ENCODE measurements at places on chromosomes 13 and 19.

DNA sequence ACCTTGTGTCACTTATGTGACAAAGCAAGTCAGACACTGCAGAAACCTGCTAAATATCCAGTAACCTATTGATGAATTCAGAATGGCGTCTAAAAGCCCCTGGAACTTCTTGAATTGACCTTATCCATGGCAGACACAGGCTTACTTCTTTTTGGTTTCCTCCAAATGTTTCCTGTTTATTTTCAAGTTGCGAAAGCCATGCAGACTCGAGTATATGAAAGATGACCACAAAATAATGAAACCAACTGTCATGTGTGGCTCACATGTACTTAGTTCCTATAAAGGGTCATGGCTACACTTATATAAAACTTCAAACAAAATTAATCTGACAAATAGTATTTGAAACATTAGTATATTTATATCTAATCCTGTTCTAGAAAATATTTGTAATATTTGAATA, 113.1 kb upstream of the FNDC3A start:
- no peak for DNase-seq

DNA sequence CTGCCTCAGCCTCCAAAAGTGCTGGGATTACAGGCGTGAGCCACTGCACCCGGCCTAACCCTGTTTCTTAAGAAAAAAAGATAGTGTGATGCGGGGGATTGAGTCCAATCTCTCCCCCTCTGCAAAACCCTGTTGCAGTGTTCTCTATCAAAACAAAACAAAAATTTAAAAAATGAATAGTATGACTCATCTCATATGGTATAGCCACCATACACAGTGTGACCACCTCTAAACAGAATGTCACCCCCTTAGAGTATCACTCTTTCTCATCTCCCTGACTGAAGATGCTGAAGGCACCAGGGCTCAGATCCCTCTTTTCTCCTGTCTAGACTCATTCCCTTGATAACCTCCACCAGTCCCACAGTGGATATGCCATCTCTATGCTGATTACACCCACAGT, 6.8 kb upstream of the ERF start:
- DNase-seq = no peak

GRCh38 chr13:39968646-39969475, 313.4 kb downstream of the COG6 start:
- DNase-seq = no peak

DNA sequence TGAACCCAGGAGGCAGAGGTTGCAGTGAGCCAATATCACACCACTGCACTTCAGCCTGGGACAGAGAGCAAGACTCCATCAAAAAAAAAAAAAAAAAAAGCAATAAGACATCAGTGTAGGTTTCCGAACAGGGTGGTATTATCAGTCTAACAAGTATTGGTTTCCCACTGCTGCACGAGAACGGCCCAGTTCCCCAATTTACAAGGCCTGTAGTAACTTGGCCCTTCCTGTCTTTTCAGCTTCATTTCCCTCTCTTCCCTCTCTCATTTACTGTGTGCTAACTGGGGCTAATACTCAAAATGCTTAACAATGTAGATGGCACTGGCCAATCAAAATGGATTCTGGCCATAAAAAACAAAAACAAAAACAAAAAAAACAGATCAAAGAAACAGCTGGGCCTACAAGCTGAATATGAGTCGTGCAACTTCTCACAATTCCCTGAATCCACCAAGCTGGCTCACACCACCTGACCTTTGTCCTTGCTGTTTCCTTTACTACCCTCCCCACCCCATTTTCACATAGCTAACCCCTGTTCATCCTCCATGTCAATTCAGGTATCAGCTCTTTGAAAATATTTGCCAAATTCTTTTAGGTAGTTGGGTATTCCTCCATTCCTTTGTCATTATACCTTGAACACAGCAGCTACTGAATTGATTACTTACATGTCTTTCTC, 2.4 kb downstream of the TEX101 start:
- DNase-seq = no peak

DNA sequence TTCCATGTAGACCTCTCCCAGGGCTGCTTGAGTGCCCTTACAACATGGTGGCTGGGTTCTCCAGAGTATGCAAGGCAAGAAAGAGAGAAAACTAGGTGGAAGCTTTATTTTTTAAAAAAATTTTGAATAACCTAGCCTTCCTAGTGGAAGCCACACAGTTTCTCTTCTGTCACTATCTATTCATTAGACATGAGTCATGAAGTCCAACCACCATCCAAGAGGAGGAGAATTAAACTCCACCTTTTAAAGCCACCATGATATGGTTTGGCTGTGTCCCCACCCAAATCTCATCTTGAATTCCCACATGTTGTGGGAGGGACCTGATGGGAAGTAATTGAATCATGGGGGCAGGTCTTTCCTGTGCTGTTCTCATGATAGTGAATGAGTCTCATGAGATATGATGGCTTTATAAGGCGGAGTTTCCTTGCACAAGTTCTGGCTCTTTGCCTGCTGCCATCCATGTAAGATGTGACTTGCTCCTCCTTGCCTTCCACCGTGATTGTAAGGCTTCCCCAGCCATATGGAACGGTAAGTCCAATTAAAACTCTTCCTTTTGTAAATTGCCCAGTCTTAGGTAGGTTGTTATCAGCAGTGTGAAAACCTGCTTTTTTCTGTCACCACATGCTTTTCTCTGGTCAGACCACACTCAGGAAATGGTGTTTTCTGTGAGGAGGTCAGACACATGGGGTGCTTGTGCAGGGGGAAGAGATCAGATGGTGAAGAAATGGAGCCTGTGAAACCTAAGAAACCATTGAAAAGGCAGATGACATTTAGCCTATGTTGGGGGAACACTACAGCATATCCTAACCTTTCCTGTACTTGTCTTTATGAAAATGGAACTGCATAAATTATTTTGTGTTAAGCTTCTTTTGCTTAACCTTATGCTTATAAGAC, 57.7 kb downstream of the ANKRD10 start:
- no peak for DNase-seq

DNA sequence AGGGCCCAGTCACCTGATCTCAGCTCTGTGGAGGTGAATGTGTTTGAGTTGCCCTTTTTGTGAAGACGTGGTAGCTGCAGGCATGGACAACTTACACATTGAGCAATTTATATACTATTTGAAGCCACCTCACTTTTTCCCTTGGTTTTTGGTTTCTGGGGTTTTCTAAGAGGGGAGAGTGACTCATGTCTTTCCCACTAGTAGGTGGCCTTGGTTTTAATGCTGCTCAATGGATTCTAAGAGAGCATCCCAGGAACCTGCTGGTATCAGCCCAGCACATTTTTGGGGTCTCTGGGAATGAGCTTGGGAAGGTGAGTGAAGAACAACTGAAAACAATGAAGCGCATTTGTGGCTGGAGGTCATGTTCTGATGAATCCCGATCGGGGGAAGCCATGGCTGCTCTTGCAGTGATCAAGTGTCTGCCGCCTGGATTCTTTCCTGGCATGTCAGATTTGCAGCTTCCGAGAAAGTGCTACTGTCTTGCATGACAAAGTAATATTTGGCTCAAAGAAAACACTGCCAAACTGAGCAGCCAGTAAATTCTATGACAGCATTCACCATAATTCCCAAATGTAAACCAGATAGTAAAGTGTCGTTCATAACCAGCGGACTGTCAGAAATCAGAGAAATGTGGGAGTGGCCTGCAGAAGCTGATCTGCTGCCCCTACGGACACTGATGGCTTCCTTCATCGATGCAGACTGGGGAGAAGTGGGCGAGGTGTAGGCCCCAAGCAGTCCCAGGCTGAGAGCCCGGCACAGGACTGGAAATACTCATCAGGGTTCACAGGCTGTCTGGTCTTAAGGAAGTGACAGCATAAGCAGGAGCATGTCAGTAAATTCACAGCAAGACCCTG, 98.7 kb downstream of the COL4A2 start:
- DNase-seq = no peak

DNA sequence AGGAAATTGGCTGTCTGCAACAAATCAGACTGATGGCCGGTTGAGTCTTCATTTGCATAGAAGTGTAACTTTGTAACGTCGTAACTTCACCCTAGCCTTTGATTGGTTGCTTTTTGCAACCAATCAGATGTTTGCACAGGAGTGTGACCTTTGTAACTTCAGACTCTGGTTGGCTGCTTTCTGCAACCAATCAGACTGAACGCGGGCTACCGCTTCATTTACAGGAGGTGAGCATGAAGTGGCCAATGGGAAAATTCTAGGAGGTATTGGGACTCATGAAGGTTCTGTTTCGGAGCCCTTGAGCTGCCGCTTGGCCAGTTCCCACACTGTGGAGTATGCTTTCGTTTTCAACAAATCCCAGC, 441 bp upstream of the ZNF559 start:
- DNase-seq = no peak
